Activated T-cell treated with anti-CD3 and anti-CD28 coated beads, Interleukin-2, amount 50 U/mL, for 48 hours (primary cell): ENCODE measurements at places on chromosomes 13 and 19.

GRCh38 chr19:51568456-51568855 is 2.6 kb upstream of the ZNF175 start:
- DNase-seq: no peak

DNA sequence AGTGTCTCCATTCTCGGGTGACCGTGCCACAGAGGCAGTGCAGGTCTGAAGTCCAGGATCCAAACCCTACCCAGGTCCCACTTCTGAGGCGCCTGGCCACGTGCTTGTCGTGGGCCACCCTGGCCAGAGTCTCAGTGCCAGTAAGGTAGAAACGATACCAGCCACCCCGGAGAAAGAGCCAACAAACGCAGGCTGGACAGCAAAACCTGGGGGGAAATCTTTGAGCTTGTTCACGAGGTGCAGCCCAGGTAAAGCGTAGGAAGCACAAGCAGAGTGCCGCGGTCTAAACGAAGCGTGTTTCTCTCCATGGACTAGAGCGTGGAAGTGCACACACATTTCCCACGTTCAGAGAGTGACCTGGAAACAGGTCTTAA is 95.6 kb downstream of the ATP11A start:
- DNase-seq: no peak

GRCh38 chr13:20405691-20406090 is 120.0 kb downstream of the CRYL1 start:
- no peak for DNase-seq

GRCh38 chr13:60229708-60230272 is 66.1 kb upstream of the DIAPH3 start:
- no peak for DNase-seq

DNA sequence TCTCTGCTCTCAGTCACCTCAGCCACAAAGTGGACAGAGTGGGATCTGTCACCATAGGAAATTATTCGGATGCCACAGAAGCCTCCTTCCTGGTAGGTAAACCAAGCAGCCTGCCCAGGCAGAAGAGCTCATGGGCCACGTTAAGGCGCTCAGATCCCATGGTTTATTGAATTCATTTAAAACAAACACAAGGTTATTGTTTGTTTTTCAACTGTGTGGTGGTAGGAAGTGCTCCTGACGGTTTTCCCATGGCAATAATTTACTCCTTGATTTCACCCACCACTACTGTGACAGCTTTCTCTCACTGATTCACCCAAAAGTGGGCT is 14.4 kb downstream of the BCAM start:
- DNase-seq: no peak

- DNase-seq: peak; percentile 74
Observed at GRCh38 chr19:29690842-29691241, 24.2 kb downstream of the C19orf12 start.

DNA sequence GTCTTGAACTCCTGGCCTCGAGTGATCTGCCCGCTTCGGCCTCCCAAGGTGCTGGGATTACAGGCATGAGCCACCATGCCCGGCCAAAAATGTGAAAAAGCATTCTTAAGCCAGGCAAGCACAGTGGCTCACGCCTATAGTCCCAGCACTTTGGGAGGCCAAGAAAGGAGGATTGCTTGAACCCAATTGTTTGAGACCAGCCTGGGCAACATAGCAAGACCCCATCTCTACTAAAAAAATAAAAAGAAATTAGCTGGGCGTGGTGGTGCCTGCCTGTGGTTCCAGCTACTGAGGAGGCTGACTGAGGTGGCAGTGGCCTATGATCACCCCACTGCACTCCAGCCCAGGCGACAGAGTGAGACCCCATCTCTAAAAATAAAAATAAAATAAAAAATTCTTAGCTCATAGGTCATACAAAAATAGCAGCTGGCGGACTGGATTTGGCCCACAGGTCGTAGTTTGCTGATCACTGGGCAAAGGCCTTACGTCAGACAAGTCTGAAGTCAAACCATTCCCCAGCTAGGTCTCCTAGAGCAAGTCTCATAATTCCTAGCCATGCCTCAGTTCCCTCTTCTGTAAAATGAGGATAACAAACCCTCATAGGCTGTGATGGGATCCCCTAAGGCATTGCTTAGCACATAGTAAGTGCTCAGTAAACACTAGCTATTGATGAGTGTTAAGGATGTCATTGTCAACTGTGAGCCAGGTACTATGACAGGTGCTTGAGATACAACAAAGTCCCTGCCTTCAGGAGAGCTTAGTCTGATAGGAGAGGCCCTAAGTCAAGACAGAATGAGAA is 36.0 kb downstream of the INSR start:
- DNase-seq: no peak

GRCh38 chr13:27631156-27631555 is 9.5 kb downstream of the POLR1D start:
- no peak for DNase-seq

DNA sequence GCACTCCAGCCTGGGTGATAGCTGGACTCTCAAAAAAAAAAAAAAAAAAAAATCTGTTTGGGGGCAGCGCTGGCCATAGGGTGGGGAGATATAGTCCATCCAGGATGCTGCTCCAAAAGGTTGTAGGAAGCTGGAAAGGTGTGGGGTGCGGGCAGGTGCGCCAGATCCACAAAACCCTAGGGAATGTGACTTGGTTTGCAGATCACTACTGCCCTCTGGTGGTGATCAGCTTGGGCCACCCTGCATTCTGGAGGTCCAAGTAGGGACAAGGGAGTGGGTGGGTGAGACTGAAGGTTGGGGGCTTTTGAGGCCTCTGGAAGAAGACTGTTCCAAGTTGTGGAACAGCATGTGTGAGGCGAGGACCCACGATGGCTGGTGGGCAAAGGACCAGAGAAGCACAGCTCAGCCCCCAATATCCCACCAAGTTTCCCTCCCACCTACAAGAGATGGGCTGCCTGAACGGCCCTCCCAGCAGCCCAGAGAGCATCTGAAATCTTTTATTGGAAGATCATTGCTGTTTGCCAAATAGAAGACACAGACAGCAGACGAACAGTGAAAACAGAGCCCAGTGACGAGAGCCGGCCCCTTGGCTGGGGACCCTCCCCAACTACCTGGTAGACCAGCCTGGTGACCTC is 10.4 kb upstream of the TYK2 start:
- peak; percentile 78 for DNase-seq

GRCh38 chr19:19204181-19204580 is 967 bp upstream of the NR2C2AP start:
- DNase-seq: no peak

GRCh38 chr13:52975969-52976368 is 52.6 kb upstream of the OLFM4 start:
- DNase-seq: no peak

GRCh38 chr13:76160961-76161925 is 525.1 kb downstream of the LMO7 start:
- DNase-seq: no peak

GRCh38 chr19:293436-294110 is 2.4 kb upstream of the PLPP2 start:
- DNase-seq: no peak

GRCh38 chr19:56097776-56098175 is 23.3 kb downstream of the ZNF787 start:
- DNase-seq: no peak

- no peak for DNase-seq
Observed at GRCh38 chr19:45189971-45190370, 11.4 kb downstream of the BLOC1S3 start.

DNA sequence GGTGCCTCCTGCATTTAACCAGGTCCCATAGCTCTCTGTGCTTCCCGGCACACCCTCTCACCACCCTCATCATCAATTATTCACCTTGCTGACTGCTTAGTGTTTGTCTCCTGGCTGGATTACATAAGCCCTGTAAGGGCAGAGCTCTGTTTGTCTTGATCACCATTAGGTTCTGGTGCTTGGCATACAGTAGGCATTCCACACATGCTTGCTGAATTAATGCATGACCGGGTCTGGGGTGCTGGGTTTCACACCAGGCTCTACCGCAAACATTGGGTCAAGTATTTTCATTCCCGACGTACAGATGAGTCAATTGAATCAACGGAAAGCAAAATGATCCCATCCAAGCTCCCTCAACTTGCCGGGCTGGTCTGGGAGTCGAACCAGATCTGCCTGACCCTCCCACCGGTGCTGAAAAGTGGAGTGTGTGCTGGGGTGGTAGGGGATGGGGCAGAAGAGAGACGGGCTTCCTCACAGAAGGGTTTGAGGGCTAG is 28.5 kb downstream of the VAV1 start:
- peak; percentile 48 for DNase-seq

- DNase-seq: no peak
Observed at GRCh38 chr13:46526740-46527139, 26.2 kb upstream of the LRCH1 start.

GRCh38 chr13:91123456-91124127 is 223.9 kb upstream of the MIR17HG start:
- DNase-seq: no peak

DNA sequence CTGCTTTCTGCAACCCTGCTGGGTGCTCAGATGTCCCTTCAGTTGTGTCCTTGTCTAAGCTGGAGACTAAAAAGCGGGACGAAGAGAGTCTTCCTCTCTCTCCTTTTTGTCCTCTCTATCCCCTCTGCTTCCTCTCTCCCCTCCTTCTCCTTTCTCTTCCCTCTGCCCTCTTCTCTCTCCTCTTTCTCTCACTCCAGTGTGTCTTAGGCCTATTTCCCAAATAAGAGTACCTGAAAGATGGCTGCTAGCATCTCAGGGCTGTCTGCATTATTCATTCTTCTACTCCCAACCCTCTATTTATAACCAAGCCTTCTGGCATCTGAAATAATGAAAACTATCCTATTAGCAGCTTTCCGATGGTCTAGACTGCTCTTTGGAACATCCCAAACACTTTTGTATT is 729.8 kb downstream of the UQCRFS1 start:
- DNase-seq: no peak

DNA sequence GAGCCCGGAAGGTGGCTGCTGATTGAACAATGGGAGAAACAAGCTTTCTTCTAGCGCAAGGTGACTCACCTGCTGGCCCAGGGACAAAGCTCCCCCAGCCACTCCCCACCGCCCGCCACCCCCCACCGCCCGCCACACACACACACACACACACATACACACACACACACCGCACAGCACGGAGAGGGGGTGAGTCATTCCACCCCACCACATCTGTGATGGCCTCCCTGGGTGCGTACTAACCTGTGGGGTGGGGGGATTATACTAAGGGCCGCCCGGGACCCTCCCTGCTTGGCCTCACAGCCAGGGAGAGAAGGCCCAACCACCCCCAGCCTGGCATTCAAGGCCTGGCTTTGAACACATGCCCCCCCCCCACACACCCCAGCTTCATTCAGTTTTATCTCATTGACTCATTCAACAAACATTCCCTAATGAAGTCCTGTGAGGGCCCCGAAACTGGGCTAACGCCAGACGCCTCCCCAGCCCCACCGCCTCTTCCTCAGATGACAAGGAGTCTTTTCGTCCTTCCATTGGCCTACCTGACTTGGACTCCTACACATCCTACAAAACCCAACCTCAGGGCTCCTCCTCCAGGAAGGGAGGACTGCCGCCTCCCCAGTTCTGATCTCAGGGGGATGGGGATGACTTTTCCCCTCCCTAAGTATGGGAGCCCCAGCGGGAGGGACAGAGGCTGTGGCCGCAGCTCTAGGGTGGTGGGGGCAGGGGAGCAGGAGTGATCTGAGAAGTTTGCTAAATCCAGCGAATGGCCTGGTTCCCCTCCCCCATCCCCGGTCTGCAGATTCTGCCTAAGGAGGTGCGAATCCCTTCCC is 5.8 kb upstream of the ONECUT3 start:
- DNase-seq: no peak

DNA sequence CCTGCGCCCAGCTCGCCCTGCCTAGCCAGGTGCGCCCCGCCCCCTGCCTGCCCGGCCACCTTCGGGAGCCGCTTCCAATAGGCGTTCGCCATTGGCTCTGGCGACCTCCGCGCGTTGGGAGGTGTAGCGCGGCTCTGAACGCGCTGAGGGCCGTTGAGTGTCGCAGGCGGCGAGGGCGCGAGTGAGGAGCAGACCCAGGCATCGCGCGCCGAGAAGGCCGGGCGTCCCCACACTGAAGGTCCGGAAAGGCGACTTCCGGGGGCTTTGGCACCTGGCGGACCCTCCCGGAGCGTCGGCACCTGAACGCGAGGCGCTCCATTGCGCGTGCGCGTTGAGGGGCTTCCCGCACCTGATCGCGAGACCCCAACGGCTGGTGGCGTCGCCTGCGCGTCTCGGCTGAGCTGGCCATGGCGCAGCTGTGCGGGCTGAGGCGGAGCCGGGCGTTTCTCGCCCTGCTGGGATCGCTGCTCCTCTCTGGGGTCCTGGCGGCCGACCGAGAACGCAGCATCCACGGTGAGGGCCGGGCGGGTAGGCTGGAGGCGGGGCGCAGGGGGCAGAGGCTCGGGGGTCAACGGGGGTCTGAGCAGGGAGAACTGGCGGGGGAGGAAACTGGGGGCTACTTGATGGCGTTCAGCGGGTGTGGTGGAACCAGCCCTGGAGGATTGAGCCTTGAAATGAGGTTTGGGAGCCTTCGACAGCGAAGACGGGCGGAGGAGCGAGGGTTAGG is at the start of gene SPINT2:
SPINT2 (plus strand) TSS at position 88 of the 727 bp plus-strand sequence; CDS start at position 408, 320 bp downstream.
- DNase-seq: no peak

GRCh38 chr19:16290692-16291091 is 33.9 kb upstream of the KLF2 start:
- DNase-seq: no peak

- DNase-seq: no peak
Observed at GRCh38 chr19:41745756-41746155, 9.6 kb upstream of the CEACAM6 start.

GRCh38 chr19:36115453-36116343 is at the start of gene TBCB:
Gene TBCB (plus strand): TSS chr19:36115468. CDS start chr19:36115561, 93 bp downstream.
- peak; percentile 93 for DNase-seq

GRCh38 chr19:46913852-46914430 is 53.1 kb downstream of the ARHGAP35 start:
- DNase-seq: no peak

DNA sequence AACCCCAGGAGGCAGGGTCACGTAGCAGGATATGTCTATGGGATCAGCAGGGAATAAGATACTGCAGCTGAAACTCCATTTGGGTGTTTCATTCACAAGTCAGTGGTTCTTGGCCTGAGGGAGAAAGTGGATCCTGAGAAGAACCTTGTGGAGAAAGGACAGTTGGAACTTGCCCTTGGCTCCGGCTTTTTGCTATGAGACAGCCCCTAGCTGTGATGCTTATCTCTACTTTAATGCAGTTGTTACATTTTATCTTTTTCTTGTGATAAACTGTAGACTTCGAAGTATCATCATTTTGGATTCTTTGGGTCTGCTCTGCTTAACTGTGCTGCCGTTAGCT is 6.0 kb upstream of the SCEL start:
- DNase-seq: no peak

DNA sequence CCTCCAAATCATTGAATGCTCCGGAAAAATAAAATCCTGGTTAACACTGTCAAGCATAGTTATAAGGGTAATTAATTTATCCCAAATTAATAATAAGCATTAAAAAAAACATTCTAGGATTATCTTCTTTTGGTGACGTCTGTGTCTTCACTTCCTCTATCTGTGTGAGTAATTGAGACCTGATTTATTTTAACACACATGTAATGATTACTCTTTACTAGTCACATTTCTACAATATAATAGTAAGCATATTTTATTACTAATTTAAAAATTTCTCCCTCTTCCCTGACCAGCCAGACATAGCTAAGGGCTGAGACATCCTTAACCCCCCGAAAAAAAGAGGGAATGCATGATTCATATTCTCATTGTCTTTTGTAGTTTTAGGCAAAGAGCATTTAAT is 2.3 kb downstream of the FNDC3A start:
- DNase-seq: no peak

- no peak for DNase-seq
Observed at GRCh38 chr13:76775088-76775740, 111.0 kb downstream of the KCTD12 start.

- DNase-seq: no peak
Observed at GRCh38 chr13:19071161-19071936, 110.3 kb downstream of the TUBA3C start.
